PC-3 (cell line): ENCODE measurements at places on chromosomes 7 and 10. TPM values are rescaled to one million over a fixed set of nuclear protein-coding genes. Genes with fewer than 3 reads are reported as not detected.

- DNase-seq: peak; percentile 40
Measured at GRCh38 chr10:35379226-35380137, 43.2 kb downstream of the CCNY start.

- DNase-seq: peak; percentile 77
Measured at GRCh38 chr10:43863859-43864591, 215.3 kb upstream of the ZNF32 start.

DNA sequence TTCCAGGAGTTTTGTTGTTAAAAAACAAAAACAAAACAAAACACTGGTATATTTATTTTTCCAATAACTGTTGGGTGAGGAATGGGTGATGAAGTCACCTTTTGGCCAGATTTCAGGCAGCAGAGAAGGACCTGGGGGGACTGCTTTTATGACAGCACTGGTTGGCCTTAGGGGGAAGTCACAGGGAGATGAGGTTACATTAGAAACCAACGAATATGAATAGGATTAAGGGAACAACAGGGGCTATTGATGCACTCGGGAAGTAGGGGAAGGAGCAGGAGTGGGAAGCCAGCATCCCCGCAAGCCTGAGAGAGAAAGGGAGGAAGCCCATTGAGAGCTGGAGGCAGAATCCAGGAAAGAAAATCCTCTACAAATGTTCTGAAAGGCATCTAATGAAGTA is 958.4 kb downstream of the TYW1 start:
- no peak for DNase-seq

DNA sequence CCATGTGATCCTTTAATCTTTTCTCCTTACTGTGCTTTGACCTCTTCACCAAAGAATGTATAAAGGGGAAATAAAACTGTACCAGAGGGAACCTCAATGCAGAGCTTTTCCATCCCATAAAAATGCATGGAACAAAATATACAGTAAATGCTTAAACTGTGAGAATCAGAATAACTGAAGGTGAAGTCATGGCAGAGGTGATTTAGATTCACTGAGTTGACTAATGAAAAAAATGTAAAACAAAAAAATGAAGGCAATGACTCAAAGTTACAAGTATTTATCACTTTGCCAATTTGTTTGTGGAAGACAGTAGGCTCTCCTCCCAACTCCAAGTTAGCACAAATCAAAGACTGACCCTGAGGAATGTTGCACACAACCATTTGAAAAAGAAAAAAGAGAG is 1331.6 kb upstream of the SORCS1 start:
- DNase-seq: peak; percentile 20

TMEM176B gene
- not detected in 2 replicates for total RNA-seq

- DNase-seq: peak; percentile 79
Measured at GRCh38 chr7:42014625-42015618, 222.1 kb downstream of the GLI3 start.

- no peak for DNase-seq
Measured at GRCh38 chr7:139976838-139977656, 85.7 kb downstream of the PARP12 start.

DNA sequence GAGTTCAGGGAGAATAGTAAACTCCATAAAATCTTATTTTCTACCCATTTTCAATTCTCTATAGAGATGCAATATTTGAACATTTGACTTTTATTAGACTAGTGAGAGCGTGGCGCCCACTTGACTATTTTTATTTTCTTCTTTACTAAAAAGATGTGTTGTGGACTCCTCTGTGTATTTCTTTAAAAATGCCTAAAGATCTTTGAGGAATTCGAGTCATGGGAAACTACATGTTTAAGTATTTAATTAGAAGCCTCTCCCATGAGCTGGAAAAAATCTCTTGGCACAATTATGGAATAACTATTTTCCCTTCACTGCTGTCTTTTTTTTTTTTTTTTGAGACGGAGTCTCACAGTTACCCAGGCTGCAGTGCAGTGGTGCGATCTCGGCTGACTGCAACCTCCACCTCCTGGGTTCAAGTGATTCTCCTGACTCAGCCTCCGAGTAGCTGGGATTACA is 124.2 kb downstream of the ARHGAP12 start:
- no peak for DNase-seq

SPAM1 gene
- total RNA-seq: not detected in 2 replicates

DNA sequence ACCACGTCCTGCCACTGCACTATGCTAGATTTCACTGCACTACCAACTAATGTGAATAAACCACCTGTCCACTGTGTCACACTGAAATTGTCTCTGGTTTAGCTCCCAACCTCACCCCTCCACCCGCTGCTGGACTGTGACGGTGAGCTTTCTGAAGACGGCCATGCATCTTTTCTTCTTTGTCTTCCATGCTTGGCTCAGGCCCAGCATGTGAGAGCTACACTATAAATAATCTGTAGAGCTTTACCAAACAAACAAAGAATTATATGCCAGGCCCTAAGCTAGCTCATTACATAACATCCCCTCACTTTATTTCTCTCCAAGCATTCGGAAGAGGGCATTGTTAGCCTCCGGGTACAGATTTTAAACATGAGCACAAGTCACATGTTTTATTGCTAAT is 633.2 kb downstream of the TNS3 start:
- no peak for DNase-seq

DNA sequence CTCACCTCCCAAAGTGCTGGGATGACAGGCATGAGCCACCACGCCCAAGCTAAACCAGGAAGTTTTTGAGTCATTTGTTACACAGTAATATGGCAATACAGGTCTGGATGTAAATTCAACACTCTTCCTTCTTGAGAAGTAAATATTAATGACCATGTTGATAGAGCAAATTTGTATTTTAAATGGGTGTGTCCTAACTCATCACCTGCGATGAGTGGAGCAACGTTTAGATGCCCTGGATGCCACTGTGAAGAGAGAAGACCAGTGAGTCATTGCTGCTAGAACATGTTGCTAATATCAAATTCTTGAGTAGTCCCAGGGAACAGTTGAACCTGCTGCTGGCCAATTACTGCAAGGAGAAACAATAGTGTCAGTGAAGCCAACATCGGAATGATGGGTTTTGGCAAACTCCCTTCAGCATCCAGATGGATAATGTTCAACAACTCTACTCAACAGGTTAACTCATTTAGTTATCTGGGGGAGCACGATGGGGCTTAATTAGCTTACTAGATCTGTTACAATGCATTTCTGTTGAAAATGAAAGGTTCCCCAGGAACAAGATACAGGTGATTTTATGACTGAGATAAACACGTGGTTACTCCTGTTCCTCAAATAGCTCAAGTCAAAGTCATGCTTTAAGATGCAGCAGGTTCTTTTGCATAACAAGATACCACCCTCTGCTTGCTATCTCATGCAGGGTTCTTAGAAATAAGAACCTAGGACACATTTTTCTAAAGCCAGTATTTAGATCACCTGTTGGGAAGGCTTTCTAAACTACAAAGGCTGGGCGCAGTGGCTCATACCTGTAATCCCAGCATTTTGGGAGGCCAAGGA is 146.8 kb downstream of the CALN1 start:
- no peak for DNase-seq

GRCh38 chr10:126417220-126417825 is 29.0 kb upstream of the ADAM12 start:
- DNase-seq: no peak
